ENCODE measurements at places on chromosomes 16 and 17.

DNA sequence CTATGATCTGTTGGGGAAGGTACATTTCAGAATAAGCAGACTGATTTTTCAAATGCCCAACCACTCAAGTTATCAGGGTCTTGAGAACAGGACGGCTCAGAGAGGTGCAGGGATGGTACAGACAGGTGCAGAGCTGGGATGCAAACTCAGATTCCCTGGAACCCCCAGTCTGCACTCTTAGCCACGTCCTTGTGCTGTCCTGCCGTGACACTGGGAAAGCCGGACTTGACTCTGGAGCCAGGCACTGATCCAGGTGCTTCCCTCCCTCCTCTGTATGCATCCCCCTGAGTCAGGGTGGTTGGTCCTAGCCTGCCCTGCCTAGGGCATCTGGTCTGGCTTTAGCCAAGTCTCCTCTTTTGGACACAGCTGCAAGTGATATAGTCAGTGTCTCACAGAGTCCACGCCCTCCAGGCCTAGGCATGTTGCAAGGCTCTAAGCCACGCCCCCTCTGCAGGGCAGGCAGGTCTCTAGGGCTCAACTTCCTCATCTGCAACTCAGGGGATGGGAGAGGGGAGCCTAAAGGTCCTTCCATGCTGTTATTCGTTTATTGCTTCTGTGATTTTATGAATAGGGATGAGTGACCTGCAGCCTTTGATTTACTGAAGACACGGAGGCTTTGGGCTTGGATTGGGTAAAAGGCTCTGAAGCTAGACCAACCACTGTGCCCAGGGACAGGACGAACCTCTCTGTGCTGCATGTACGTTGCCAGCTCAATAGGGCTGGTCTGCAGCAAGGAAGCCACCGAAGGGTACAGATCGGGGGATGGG is 97.3 kb downstream of the SDK2 start:
- DNase-seq, result peak; percentile 64

GRCh38 chr16:70743791-70744190 is 57.2 kb downstream of the VAC14 start:
- no peak for DNase-seq

DNA sequence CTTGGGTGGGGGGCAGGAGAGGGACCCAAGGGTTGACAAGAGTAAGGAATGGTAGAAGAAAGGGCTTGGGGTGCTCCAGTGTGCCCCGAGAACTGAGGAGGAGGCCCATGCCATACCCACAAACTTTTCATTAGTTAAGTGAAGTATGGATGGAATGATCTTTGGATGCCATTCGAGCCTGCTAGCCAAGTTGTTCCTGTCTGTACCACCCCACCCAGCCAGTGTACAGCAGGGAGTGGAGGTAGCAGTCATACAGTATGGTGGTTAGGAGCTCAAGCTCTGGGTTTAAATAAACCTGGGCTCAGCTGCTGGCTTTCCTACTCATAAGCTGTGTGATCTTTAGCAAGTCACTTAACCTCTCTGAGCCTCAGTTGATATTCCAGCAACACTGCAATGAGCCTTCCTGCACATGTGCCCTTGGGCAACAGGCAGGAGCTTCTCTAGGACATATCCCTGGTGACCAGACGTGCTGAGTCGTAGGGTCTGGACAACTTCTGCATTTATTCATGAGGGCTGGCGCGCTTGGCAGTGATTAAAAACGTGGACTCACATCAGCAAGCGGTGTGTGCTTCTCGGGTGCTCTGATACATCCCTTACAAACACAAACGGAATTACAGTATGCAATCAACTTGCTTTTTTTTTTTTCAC is 22.9 kb downstream of the ITPRIPL2 start:
- DNase-seq, result no peak

- no peak for DNase-seq
Observed at GRCh38 chr16:13441675-13442074, 478.3 kb upstream of the ERCC4 start.

DNA sequence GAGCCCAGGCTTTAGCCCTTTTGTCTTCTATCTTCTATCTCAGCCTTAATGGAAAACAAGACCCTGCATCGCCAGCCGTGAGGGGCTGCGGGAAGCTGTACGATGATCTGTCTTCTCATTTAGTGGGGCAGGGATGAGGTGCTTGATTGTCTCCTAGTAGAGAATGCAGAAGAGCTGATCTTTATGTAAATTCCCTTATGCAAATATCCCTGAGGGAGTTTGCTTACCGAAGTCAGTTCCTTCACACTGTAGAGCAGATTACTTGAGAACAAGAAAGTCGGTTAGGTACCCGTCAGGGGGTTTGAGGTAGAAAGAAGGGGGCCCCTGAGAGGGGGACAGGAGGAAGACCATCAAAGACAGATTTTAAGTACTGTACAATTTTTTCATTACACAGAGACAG is 66.2 kb downstream of the IRF8 start:
- DNase-seq, result no peak

DNA sequence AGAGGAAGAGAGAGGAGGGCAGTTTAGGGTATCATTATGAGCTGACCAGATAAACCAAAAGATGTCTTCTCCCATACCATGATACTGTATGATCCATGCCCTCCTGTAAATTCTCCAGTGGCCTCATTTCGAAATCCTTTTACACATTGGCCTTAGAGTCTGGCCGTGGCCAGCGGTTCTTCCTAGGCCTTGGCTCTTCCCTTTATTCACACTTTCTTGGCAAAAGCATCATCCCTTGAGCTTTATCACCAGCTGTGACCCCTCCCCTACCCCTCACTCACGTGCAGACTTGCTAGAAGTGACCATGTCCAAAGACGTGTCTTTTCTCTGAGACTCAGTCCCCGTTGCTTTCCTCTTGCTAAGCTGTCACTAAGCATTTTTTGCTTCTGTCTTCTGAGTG is 22.8 kb downstream of the KATNIP start:
- DNase-seq, result no peak

- DNase-seq, result no peak
Observed at GRCh38 chr16:2364638-2365210, 24.2 kb upstream of the ABCA3 start.

DNA sequence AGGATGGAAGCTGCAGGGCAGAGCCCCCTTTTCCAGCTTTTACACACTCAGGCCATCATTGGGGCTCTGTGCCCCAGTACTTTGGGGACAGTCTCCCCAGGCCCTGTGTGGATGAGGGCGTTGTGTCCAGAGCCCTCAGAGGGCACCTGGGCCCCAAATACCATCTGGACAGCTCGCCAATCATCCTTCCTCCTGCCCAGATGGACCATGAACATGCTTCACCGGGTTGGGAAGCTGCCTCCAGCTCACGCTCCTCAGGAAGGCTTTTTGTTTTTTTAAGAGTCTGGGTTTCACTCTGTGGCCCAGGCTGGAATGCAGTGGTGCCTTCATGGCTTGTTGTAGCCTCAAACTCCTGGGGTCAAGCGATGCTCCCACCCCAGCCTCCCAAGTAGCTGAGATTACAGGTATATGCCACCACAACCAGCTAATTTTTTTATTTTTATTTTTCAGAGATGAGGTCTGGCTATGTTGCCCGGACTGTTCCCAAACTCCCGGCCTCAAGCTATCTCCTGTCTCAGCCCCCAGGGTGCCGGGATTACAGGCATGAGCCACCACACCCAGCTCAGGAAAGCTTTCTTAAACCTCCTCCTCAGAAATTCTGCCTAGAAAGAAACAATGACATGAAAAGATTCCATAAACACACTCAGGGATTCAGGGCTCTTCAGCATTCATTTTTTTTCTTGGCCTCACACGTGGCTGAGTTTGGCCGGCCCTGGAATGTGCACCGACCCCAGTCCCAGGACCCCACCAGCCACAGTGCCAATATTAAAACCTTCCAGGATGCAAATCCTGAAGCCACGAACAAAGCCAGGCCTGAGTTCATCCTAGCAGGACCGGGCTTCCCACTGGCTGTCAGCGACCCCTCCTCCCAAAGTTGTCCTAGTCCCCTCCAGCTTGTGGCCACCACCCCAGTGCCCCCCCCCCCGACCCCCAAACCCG is 27.4 kb upstream of the ZNF423 start:
- peak; percentile 11 for DNase-seq

DNA sequence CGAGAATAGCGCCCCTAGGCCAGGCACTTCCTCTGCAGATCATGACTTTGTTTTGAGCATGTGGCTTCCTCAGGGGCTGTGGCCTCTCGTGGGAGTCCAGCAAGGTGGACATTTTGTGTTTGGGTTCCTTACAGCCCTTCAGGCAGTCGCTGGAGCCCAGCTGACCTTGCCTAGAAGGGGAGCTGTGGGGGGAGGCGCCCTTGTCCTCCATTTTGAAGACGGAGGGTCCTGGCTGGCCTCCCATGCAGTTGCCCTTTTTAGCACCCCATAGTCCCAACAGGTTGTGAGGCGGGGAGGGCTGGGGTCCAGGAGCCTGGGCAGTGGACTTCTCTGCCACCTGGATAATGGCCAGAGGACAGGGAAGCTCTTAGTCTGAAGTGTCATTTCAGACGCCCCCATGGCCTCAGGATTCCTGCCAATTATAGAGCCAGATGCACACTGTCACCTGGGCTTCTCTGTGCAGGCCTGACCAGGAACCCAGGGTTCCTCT is 1.4 kb downstream of the SOST start:
- no peak for DNase-seq

GRCh38 chr17:34236281-34236892 is 18.7 kb upstream of the CCL2 start:
- DNase-seq, result no peak

DNA sequence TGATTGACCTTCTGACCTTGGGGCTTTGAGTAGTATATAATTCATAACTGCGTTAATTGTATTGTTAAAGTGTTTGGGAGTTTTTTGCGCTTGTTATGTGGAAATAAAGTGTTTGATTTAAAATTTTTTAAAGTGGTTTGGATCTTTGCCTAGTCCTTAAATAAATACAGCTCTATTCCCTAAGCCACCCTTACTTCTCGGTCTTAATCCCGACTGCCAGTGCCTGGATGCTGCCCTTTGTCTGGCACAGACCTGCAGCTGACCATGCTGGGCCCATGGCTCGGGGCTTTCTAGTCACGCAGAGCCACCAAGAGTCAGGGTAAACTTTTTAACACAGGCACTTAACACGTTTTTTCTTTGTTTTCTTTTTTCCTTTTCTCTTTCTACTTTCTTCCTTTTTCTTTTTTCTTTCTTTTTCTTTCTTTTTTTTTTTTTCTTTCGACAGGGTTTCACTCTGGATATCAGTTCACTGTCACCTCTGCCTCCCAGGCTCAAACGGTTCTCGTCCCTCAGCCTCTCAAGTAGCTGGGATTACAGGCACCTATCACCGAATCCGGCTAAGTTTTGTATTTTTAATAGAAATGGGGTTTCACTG is 19.6 kb upstream of the SLC5A11 start:
- no peak for DNase-seq

- DNase-seq, result no peak
Observed at GRCh38 chr17:80691784-80692183, 147.1 kb downstream of the RPTOR start.

DNA sequence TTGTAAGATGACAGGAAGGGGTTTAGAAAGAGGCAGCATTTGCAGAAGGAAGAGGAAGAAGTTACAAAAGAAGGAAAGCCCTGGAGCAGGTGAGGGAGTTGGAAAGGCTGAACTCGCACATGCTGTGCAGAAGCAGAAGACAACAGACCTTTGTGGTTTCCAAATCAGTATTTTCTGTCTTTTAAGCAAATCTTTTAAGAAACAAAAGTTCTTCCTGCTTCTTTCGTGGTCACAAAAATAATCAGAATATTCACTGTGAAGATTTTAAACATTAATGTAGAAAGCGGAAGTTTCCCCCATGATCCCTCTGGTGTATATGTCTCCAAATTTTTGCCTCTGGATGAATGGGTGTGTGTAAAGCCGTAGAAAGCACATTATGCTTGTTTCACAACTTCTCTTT is 25.8 kb downstream of the ZNRF1 start:
- DNase-seq, result no peak

GRCh38 chr17:57579245-57579644 is 165.9 kb downstream of the CCDC182 start:
- DNase-seq, result no peak

DNA sequence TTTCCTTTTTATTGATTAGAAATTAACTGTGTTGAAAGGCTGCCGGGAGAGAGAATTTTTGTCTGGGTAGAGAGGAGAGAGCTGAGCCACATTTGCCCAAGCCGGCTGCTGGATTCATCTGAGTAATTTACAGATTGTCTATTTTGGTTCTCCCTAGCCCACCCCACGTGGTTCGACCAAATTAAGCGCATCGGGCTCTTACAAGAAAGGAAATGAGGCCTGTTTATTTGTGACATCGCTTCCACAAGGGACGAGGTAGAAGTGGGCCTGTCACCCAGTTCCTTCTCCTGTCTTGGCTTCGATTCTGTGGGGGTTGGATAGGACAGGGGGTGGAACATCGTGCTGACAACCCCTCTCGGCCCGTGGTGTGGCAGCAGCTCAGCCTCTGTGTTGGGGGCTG is 42.9 kb downstream of the SYT17 start:
- DNase-seq, result no peak

GRCh38 chr17:58677194-58677880 is 14.5 kb downstream of the TEX14 start:
- DNase-seq, result no peak

GRCh38 chr16:65314627-65315008 is 192.8 kb upstream of the CDH11 start:
- DNase-seq, result no peak

GRCh38 chr16:49910541-49911071 is 54.7 kb upstream of the ZNF423 start:
- DNase-seq, result peak; percentile 58

Measured in brain (organoid and tissue), 16 donors.